ENCODE measurements at places on chromosomes 4 and X.

DNA sequence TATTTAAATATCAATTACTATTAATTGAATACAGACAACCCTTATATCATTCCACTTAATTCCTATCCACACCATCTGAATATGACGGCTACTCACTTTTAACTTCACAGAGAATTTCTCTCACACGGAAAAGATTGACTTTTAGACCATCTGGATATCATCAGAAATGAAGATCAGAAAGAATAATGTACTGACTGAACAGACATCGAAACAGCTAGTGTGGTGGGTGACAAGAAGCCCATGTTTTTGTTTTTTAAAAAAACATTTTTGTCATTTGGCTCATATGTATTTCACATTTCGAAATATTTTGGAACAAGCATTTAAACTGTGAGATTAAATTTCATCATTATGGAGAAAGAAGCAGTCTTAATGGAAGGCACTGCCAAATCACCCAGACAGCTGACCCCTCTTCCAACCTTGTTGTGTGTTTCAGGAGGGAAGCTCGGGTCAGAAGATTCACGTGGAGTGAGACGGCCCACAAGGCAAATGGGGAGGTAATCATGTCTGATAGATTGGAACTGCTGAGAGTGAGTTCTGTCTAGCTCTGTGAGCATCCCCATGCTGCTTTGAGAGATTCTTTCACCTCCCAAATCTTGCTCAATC, 204.2 kb upstream of the RASGEF1B start:
- DNase-seq = no peak

- no peak for DNase-seq
Observed at GRCh38 chr4:48546336-48546735, 56.3 kb downstream of the ZAR1 start.

GRCh38 chr4:55346851-55347255, 811 bp downstream of the SRD5A3 start:
- DNase-seq = no peak

- no peak for DNase-seq
Observed at GRCh38 chr4:3765271-3766035, 732 bp upstream of the ADRA2C start.

DNA sequence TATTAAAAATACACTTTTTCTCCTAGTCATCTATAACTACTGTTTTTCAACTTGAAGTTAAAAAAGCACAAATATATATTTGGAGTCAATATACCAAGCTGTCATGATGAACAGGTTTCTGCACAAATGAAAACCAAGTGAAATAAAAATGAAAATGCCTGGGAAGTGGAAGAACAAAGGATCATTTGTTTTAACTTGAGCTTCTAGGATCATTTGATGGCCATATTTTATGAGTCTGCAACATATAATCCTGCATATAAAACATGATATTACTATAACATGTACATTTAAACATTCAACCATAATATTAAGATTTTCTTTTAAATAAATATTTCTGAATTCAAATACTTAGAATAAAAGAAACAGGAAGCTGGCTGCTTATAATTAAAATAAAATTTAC, 8.5 kb upstream of the ARHGEF38 start:
- no peak for DNase-seq

DNA sequence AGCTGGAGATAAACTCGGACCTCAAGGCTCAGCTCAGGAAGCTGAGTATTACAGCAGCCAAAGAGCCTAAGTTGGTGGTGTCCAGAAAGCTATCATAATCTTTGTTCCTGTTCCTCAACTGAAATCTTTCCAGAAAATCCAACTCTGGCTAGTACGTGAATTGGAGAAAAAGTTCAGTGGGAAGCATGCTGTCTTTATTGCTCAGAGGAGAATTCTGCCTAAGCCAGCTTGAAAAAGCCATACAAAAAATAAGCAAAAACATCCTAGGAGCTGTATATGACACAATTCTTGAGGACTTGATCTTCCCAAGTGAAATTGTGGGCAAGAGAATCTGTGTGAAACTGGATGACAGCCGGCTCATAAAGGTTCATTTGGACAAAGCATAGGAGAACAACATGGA, 74.6 kb downstream of the SHISA3 start:
- DNase-seq = no peak

- DNase-seq = no peak
Observed at GRCh38 chr4:1452431-1453051, 46.3 kb upstream of the NKX1-1 start.

GRCh38 chrX:43108828-43109227, 330.9 kb upstream of the PPP1R2C start:
- no peak for DNase-seq

- DNase-seq = no peak
Observed at GRCh38 chr4:30725562-30725961, 5.4 kb downstream of the PCDH7 start.

DNA sequence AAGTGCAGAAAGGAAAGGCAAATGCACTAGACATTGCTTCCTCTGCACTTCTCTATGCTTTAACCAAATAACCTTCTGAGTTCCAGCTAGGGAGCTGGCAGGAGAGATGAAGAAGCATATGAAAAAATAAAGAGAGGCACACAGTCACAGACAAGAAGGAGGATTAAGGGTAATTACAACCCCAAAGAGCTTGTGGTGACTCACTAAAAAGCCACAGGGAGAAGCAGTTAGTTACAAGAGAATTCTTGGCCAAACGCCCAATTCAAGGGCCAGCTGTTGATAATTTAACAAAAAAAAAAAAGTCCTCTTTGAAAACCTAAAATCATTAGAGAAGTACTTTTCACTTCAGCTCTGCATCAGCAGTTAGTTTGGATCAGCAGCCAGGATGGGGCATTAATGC, 478.0 kb downstream of the KCNIP4 start:
- no peak for DNase-seq

DNA sequence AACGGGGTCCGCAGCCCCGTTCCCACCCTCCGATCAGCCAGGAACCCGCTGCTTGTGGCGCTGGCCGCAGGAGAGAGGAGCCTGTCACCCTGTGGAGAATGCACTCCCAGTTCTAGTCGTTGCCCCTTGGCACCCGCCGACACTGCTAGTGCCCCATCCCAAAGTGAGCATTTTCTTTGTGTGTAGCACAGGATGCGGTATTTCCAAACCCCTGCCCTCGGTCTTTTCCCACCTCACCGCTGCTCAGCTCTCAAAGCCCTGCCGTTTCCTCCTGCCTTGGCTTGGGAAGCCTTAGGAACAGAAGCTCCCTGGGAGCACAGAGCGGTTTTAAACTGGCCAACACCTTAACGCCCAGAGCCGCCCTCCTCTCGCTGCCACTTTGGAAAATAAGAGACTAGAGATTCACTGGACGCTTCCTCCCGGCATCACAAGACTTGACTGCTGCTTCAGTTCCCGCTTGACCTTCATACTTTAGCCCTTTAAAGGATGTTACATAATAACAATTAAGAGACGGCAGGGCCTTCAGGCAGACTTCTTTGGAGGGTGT, 772 bp downstream of the CYP4V2 start:
- DNase-seq = peak; percentile 7

GRCh38 chr4:186708554-186708953, 15.1 kb downstream of the FAT1 start:
- DNase-seq = no peak

DNA sequence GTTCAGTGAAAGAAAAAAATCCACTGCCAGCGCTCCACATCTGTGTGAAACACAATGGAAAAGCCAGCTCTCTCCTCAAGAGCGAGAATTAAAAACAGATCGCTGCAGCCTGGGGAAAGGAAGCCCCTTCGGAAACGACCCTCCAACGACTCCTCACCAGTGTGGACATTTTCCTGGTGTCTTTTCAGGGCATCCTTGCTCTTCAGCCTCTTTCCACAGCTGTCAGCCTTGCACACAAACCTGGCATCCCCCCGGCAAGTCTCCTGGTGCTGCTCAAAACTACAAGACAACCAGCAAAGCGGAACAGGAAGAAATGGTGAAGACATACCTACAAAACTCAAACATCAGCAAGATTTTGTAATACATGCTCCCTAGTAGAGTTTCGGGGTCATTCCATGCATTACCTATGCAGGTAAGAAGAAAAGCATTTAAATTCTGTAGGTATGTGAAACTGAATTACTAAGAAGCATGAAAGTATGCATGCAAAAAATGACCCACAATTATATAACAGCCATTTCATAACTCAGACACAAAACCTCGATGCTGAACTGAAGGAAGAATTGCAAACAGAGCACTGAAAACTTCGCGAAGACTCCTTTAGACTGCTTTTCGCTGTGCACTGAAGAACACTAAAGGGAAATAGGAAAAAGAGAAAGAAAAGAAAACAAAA, 106.1 kb downstream of the PRDM5 start:
- no peak for DNase-seq

DNA sequence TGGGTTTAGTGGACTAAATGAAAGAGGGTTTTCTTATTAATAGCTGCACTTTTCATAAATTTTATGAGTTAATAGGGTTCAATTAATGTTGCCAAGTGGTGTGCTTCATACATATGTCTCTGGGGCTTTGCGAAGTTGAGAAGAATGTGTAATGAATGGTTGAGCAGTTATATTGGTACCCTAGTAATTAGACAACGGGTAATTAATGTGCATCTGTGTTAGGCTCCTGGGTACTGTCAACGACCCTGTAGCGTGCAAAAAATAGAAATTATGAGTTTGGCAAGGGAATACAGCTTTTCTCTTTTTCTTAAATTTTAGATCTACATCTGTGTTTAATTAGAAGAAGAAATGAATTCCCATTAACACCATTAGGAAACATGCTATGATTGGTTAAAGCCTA, 1027.7 kb downstream of the ARAP2 start:
- DNase-seq = no peak

- DNase-seq = no peak
Observed at GRCh38 chr4:6957994-6958393, 48.4 kb downstream of the TBC1D14 start.

DNA sequence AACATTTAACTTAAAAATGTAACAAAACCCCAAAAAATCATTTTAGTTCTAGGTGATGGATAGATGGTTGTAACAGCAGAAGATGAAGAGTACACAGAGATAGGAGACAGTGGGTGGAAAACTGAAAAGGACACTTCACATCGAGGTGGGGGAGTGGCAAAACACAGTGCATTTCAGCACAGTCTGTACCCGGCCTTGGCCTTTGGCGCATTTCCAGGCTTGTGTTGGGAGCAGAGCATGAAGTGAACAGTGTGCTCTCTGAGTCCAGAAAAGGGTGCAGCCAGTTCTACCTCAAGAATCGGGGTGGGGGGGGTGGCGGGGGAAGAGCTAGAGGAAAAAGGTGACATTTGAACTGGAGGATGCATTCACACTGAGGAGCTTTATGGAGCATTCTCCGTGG, 4.3 kb downstream of the TSPYL2 start:
- DNase-seq = no peak

DNA sequence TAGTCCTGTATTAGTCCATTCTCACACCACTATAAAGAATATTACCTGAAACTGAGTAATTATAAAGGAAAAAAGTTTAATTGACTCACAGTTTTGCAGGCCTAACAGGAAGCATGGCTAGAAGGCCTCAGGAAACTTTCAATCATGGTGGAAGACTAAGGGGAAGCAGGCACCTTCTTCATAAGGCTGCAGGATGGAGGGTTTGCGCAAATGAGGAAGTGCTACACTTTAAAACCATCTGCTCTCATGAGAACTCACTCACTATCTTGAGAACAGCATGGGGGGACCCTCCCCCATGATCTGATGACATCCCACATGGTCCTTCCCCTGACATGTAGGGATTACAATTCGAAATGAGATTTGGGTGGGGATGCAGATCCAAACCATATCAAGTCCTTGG, 12.1 kb upstream of the MAGEA11 start:
- no peak for DNase-seq

DNA sequence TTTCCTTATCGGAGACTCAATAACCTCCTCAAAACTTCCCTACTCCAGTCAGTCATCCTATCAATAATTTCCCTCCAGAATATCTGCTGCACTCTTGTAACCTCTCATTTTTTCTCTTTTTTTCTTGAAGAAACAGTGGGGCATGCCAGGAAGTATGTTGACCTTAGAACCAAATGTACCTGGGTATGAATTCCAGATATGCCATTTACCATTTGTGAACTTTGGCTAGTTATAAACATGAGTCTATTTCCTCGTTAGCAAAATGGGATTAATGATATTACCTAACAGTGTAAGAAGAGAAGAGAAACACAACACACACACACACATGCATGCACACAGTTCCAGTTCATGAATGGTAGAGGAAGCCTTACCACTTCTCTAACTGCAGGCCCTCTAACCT, 578.2 kb downstream of the FAM133A start:
- no peak for DNase-seq

- no peak for DNase-seq
Observed at GRCh38 chr4:173293663-173294062, 40.5 kb downstream of the HMGB2 start.

DNA sequence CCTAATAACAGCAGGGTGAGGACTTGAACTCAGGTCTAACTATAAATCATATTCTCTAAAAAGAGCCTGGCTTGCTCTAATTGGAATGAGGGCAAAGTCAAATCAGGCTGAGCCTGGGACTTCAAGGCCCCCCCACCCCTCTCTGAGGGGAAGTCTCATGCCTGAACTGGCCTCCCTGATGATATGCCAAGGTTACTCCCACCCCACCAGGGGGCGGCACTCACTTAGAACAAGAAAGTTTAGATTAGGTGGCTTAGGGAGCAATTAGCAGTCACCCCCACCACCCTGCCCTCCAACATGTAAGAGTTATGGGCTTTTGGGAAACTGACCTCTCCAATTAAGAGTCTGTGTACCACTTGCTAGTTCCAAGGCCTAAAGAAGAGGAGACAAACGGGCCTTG, 2.7 kb downstream of the FOXO4 start:
- no peak for DNase-seq
